ENCODE measurements at places on chromosomes 4 and X. TPM values are rescaled to one million over a fixed set of nuclear protein-coding genes. Genes with fewer than 3 reads are reported as not detected.

- DNase-seq = no peak
Measured at GRCh38 chr4:84691170-84691691, 108.3 kb downstream of the CDS1 start.

GRCh38 chrX:27675493-27675892, 85.3 kb downstream of the DCAF8L2 start:
- no peak for DNase-seq

- DNase-seq = no peak
Measured at GRCh38 chr4:167424341-167425256, 190.3 kb upstream of the SPOCK3 start.

DNA sequence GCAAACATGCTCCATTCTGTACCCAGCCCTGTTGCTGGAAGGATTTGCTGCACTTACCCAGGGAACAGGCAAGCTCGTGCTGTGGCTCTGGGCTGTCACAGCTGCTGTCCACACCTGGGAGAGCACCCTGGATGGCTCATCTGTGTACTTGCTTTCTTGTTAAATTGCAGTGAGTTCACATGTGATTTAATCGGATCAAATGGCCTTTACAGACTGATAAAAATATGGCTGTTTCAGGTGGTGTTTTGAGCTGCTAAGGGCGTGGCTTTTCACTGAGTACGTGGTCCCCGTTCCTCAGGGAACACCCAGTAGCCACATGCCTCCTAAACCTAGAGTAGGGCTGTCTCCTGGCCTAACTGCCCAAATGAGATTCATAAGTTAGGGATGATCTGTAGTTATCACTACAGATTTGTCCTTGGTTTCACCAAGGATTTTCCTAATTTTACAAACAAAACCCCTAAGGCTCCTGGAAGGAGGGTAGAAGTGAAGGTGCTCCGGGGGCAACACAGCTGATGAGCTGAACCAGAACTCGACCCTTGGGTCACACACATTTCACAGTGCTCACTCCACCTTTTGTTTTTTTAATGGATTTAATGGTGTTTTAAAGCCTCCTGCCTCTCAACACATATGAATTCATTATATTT, 13.7 kb downstream of the KLKB1 start:
- DNase-seq = no peak

GRCh38 chr4:10982305-10982704, 297.7 kb upstream of the CLNK start:
- DNase-seq = no peak

- DNase-seq = no peak
Measured at GRCh38 chr4:77777135-77777807, 41.9 kb downstream of the CNOT6L start.

DNA sequence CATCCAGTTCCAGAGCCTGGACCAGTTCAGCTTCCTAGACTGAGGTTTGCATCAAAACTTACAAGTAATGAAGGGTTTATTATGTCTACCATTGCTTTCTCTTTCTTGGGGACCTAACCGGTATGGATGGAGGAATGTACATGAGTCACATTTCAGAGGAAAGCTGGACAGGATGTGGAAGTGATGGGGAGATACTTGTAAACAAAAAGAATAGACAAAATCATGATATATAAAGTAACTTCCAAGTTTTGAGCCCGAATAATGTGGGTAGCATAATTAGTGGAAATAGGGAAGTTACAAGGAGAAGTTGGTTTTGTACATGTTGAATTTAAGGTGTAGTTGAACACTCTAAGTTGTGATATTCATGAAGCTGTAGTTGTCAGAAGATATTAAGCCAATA, 15.0 kb downstream of the FNIP2 start:
- DNase-seq = no peak

DNA sequence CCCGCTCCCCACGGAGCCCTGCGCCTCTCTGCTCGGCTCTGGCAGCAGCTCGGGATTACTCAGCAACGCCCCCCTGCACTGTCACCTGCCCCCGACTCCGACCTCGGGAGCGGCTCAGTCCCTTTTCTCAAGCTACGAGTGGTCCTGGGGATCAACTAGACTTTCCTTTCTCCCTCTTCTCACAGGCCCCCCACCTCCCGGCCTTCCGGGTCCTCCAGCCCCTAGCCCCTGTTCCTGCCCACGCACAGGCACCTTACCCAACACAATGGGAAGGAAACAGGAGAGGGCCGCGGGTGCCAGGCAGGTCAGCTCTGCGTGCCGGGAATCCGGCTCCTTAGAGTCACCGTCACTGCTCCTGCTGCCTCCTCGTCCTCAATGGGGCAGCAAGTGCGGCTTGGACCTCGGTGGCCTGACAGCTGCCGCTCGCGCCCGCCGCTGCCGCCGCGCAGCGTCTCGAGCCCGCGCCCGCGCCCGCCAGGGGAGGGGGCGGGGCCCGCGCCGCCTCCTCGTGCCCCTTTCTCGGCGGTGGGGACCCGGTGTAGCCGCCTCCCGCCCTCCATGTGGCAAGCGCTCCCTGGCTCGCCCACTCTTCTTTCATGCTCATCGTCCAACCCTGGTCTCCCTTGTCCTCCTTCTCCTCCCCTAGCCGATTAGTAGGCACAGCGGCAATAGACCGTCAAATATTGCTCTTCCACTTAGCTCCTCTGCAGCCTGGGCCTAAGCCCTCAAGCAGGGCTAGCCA, at the start of gene RAB9B:
Gene RAB9B (minus strand): TSS at position 455 of the 742 bp plus-strand sequence. CDS start 6,473 bp downstream, outside the sequence.
- DNase-seq = no peak

DNA sequence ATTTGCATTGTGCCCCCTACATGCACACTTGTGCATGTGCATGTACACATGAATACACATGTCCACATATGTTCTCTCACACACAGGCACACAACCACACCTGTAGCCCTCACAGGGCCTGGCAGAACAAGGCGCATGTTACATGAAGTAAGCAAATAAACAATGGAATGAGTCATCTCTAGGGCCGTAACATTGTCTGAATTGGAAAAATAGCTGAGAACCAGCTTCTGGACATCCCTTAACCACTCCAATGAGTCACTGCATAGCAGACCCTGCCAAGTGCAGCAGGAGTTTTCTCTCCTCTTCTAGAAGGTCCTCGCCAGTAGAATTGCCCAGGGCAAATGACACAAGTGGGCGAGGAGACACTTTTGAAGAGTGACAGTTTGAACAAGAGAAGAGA, 66.1 kb downstream of the MAGEA10 start:
- DNase-seq = no peak

DNA sequence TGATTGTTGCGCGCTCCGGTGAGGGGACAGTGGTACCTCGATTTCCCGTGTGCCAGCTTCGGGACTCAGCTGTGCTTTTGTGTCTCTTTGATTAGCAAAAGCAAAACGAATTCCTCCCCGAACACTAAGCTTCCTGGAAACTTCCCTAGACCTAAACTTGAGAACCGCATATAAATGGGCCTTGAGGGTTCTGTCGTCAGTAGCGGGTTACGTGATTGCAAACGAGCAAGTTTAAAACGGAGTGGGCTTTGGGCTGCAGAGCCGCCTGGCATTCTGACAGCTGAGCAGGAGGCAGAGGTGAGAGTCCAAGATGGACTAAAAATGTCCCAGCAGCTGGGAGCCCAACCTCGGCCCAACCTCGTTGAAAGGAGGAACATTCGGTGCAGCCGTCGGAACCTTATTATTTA, 1.2 kb upstream of the TAPT1 start:
- DNase-seq = no peak

DNA sequence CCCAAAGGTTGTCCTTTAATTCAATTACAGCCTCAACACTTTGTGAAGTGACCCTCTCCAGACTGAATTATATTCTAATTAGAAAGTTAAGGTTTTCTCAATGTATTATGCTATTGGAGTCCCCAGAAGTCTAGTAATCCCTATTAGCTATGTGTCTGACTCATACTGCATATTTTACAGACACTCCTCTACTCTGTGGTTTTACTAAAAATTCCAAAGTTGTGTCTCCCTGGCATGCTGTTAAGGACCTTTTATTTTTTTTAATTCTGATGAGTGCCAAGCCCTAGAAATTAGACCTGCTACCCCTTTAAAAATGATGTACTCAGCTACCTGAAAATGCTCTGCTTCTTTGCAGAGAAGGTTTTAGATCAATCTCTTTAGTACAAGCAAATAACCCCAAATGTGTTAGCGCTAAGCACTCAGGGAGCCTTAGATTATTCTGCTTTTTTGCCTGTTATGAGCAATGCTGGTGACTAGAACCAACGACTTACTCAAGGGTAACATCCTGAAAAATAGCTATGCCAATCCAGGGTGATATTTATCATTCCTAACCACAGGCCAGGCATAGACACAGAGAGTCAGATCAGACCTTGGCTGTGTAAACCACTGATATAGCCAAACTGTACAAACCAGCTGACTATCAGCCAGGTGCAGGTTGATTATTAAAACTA, 26.1 kb upstream of the CXCL13 start:
- no peak for DNase-seq

DNA sequence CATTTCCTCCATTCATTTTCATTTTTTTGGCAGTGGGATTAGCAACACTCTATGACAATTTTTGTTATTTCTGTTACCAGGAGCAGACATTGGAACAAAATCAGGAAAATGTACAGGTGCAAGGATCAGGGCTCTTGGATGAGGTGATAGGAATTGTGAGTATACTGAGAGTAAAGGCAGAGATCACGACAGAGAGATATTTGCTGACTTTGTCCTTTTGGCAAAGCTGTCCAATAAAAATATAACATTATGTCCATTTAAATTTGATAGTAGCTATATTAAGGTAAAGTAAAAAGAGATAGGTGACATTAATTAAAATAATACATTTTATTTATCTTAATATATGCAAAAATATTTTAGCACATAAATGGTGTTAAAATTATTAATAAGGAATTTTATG, 373.1 kb upstream of the GNPDA2 start:
- no peak for DNase-seq

DNA sequence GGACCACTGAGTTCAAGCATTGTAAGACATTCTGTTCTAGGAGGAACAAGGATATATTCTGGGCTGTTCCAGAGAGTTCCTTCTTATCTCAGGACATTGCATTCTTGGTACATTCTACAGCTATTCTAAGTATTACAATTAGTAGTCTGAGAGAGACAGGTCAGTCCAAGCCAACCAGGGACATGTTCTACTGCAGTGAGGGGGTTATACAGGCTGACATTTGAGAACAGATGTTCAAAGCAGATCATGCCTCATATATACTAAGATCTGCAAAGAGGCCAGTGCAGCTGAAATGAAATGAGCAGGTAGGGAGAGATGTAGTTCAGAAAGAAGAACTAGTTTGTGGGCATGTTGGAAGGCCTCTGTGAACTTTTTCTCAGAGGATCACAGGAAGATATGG, 142.0 kb downstream of the CENPC start:
- no peak for DNase-seq

DNA sequence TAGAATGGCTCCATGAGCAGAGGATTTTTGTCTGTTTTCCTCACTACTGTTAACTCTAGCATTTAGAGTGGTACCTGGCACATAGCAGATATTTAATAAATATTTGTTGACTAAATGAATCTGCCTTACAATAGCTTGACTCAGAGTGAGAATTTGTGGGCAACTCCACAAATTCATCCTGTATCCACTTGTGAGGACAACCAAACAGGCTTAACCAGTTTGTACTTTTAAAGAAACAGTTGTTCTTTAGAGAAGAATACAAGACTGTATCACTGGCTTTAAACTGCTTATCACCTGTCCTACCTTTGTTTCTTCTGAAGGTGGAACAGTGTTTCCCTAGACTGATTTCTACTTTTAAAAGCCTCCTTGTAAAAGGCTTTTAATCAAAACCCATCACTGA, 141.3 kb upstream of the SH3RF1 start:
- no peak for DNase-seq

SLC6A14 gene
- not detected for total RNA-seq

ZNF280C gene
- 5.2 TPM for total RNA-seq

XKRX gene
- 0.18 TPM for total RNA-seq

PASD1 gene
- total RNA-seq = not detected

STARD8 gene
- total RNA-seq = 3.3 TPM

NKX1-1 gene
- total RNA-seq = not detected

ZNF827 gene
- total RNA-seq = 16.3 TPM
